ENCODE measurements at places on chromosomes 3 and 15.

DNA sequence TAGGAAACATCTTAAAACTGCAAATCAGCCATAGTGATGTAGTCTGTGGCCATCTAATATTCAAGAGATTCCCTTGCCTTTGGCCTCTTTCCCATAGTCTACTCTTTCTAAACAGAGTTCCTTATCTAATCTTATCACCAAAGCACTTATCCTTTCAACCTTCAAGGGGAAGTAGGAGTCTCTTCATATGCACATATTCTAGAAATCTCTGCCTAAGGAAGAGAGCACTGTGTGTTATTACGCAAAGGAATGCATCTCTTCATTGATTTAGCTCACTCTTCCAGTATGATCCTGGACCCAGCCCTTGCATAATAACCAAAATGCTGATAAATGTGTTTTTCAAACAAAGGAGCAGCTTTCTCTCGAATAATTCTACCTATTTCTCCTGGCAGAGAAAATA lies 253.7 kb upstream of the TPRG1 start:
- no peak for DNase-seq

- DNase-seq = no peak
Observed at GRCh38 chr3:119765239-119765638, 16.7 kb upstream of the NR1I2 start.

- no peak for DNase-seq
Observed at GRCh38 chr3:49872801-49873281, 3.1 kb upstream of the CAMKV start.

DNA sequence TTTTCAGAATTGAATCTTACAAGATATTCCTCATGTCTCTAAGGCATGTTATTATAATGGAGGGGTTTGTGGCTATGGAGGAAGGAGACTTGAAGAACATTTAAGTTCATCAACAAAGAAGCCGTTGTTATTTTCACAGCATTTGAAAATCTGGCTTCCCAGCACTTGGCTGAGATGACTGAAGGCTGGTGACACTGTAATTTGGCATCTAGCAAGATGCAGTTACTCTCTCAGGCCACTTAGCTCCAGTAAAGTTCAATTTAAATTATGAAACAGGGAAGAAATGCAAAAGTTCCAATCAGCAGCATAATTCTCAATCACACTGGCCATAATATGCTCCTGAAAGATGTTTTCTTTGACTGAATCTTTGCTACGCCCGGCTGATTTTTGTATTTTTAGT lies 139.4 kb upstream of the NUDT16 start:
- no peak for DNase-seq

DNA sequence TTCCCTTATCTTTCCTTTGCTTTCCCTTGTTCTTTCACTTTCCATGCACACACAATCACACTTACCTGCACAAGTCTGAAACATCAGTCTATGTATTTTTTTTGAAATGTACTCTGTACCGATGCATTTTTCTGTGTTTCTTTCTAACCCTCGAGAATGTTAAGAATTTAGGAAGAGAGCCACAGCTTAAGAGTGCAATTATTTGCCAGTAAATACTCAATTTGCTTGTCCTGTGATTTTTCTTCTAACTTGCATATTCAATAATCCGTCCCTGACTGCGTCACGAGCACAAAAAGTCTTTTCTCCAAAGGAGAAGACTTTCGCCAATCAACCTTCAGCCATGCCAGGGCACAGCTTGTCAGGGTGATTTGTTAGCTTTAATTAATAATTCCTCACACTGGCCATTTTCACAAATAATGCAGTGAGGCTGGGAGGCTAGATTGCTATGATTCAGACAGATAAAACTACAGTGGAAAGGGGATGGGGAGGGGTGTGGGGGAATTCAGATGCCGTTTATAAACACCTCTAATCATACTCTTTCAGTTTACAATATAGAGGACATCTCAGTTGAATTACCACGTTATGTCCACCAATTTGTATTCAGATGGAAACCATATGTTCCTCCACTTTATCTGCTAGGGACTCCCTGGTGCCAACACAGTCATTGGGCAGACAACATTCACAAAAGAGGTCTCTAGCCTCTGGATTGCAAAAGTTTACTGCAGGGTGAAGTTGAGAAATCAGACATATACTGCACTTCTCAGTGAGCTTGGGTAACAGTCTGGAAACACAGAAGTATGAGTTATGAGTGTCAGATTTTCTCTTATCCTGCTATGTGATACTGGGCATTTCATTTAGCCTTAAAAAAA lies 388.0 kb downstream of the ZBTB20 start:
- no peak for DNase-seq

GRCh38 chr3:69094467-69095205 lies 9.9 kb downstream of the ARL6IP5 start:
- DNase-seq = no peak

DNA sequence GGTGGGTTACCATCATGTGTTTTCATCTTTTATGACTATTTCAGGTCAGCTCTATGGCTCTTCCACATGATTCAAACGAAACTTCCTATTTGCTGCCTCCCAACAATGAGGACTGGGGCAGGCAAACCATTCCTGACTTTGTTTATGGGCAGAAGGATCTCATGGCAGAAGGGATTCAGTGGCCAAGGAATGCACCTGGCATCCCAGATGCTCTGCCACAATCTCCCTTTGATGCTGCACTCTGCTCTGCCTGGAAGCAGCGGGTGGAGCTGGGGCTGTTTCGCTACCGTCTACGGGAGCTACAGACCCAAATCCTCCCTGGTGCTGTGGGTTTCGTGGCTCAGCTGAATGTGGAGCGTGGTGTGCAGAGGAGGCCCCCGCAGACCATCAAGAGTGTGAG lies 6.8 kb downstream of the GDPGP1 start:
- DNase-seq = no peak

DNA sequence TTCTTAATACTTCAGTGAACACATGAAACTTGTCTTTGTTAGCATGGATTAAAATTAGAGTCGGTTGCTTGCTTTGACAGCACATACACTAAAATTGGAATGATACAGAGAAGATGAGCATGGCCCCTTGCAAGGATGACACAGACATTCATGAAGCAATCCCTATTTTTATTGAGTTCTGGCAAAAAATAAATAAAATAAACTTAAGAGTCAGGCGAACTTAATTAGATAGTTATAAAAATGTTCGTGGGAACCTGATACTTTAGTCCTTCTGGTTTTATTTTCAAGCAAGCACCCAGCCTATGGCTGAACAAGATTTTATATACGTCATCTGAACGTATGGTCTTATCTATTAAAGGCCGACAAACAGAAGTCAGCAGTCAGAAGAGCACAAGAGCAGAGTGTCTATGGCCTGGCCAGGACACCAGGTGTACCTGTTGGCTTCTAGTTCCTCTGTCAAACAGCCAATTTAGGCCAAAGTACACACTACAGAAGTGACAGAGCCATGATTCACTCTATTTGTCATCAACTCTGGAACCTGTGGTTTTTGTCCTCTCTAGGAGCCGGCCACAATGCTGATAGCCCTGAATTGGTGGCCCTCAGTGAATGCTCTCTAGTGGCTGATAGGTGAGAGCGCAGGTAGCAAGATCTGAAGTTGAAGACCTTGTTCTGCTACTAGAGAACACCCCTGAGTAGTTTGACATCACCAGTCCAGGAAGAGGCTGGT lies 64.3 kb downstream of the LEO1 start:
- DNase-seq = no peak

DNA sequence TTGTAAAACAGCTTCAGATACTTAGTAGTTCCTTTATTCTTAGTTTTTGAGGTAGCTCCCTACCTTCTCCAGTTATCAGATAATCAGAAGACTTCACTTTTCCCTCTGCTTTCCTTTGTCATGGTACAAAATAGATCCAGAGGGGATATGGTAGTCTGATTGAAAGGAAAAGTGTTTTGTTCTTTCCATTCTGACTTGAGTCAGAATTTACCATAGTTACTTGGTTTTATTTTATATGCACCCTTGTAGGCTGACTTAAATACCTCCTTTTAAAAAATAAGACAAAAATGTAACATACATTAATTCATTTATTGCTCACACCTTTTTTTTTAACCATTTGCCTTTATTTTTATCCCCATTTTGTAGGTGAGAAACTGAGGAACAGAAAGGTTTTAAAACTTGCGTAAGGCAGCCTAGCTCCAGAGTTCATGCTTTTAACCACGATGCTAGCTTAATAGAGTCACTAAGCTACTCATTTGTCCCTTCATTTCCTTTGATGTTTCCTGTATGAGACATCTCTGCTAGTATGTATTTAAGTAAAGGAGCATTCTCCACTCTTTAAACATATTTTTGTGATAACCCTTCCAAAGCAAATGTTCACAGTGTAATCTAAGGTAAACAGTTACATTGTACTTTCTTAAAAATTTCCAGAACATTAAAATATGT lies 187.5 kb downstream of the KLHL25 start:
- no peak for DNase-seq

DNA sequence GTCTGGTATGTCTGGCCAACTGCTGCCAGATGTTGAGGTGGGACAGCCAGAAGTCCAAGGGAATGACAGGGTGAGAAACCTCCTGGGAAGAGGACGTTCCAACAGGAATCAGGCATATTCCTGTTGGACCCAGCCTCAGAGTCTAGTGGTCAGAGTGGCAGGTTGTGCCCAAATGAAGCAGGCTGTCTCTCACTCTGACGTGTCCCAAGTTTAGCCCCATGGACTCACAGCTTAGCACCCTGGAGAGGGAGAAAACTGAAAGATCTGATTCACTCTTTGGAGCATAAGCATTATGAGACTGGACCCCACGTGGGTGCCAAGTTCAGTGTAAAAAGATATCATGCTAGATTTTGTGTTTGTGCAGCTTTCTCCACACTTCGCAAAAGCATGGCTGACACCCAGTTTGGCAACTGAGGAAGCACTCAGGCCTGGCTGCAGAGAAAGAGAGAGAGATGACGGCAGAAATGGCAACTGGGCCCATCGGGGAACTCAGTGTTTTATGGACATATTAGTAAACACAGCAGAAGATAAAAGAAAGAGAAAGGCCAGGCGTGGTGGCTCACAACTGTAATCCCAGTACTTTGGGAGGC lies 88.2 kb upstream of the LMCD1 start:
- no peak for DNase-seq

GRCh38 chr3:159953325-159954085 lies 35.1 kb upstream of the IL12A start:
- no peak for DNase-seq

GRCh38 chr3:65128346-65128745 lies 440.5 kb upstream of the ADAMTS9 start:
- DNase-seq = no peak

- no peak for DNase-seq
Observed at GRCh38 chr15:78072080-78072892, 5.2 kb downstream of the TBC1D2B start.

- peak; percentile 89 for DNase-seq
Observed at GRCh38 chr3:128487813-128488635, 5.0 kb downstream of the GATA2 start.

- no peak for DNase-seq
Observed at GRCh38 chr3:123239756-123240155, 38.0 kb downstream of the SEC22A start.

DNA sequence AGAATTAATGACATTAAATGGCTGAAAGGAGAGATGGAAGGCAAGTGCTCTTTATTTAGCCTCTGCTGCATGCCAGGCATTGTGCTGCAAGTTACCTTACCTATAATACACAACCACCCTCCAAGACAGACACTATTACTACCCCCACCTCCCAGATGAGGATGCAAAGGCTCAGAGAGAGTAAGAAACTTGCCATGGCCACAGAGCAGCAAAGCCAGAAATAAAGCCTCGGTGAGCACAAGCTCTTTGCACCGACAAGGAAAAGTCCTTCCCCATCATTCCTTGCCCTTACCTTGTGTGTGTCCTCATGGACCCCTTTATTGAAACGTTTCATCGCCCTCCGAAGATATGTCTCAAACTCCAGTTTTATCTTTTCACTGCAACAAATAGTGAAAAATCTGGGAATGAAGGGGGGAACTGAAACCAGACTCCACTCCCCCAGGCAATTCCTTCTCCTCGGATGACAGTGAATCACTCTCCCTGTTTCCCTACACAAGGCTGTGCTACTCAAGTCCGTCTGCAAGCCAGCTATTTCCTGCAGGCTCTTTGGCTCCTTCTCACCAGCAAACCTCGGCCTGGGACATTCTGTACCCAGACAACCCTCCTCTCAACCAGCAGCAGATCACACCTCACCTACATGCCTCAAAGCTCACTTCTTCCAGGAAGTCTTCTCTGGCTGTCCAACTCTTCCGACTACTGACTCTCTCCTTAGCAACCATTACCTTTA lies 11.4 kb downstream of the XPC start:
- DNase-seq = no peak

DNA sequence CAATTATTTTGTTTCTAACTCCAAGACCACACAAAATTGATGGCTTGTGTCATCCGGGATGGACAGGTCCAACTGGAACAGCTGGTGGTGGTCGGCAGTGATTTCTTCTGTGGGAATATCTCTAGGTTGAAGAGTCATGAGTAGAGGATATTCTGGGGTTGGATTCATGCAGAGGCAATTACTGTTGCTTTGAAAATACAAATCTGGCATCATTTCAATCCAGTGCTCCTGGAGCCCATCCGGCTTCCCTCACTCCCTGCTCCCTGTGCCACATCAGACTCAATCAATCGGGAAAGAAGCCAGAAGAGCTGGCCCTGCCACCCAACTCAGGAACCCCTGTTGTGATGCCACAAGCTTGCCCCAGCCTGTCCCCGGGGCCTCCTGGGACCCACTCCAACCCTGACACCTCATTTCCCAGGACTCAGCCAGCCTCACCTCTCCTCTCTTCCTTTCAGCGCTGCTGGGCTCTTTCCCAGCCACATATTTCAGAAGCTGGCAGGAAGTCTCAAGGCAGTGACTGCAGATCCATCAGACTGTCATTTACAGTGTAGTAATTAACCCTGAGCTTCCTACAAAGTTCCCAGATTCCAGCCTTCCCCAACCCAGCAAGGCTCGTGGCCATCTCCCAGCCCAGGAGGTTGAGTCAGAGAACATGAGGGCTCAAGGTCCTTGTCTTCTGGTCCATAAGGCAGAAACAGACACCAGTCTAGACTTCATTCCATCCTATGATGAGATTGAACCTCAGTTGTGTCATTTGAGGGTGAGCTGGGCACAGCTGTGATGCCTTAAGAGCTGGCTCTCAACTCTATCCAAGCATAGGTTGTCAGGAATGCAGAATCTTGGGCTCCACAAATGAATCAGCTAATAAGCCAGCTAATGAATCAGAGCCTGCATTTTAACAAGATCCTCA lies 114.0 kb downstream of the FAM174B start:
- DNase-seq = peak; percentile 77

DNA sequence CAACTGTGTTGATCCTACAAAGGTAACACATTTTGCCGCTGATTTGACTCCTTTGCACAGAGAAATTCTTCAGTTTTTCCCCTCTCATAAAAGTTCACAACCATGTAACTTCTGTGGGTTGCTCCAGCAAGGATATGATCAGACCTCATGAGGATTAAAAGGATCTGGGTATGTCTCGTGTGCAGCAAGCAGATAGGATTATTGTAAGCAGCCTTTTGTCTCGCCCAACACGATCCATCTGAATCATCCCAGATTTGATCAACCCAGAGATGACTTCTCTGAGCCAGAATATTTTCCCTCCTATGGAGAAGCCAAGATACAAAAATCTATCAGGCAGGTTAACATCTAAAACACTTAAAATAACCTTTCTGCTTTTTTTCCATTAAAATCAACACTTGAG lies 12.8 kb upstream of the BNIP2 start:
- DNase-seq = no peak

GRCh38 chr15:95076678-95076990 lies 845.3 kb downstream of the MCTP2 start:
- DNase-seq = no peak
